CD8-positive, alpha-beta memory T cell (primary cell): ENCODE measurements at places on chromosomes 13 and 19.

DNA sequence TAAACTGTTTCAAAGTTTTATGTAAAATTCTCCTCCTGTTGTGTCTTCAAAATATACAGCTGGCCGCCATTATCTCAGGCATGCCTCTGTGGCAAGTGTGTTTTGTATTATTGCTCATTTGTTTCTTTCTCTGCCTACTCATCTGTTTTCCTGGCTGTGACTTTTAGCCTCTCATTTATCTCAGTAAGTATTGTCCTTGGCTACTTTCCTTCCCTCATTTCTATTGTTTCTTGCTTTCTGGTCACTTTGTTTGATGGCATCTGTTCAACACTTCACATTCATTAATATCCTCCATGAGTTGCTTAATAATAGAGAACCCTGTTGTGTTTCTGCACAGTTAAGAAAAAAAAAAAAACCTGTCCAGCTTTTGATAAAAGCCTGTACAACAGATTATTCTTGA is 869.4 kb downstream of the PCDH17 start:
- DNase-seq: no peak

DNA sequence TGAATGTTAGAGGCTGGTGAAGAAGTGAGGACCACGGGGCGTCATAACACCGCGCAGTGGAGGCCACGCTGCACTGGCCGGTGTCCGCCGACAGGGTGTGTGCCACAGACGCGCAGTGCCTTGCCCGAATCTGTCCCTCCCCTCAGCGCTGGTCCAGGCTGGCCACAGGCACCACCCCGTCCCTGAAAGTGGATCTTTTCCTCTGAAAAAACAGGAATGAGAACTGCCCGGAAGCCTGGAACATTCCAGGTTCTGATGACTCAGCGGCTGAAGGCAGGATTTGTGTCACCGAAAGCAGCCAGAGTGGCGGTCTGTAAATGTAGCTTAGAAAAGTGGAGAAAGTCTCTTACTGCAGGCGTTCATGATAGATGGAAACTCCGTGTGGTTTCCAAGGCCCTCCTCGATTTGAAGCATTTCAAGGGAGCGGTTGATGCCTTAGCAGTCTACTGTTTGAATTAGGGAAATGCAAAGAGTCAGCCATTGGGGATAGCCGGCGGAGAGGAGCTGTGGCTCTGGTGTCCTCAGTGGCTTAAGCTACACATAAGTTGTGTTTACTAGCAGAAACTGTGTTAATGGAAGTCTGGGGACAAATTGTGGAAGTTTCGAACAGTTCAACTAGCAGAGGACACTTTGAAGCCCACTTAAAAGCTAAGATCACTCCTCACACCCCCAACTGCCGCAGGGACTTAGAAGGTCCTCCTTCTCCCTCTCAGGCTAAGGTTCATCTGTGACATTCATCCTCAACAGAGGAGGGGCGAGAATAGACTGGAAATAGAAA is 70.8 kb downstream of the NUFIP1 start:
- DNase-seq: peak; percentile 76

GRCh38 chr19:38055655-38056521 is 148.9 kb downstream of the SIPA1L3 start:
- no peak for DNase-seq

DNA sequence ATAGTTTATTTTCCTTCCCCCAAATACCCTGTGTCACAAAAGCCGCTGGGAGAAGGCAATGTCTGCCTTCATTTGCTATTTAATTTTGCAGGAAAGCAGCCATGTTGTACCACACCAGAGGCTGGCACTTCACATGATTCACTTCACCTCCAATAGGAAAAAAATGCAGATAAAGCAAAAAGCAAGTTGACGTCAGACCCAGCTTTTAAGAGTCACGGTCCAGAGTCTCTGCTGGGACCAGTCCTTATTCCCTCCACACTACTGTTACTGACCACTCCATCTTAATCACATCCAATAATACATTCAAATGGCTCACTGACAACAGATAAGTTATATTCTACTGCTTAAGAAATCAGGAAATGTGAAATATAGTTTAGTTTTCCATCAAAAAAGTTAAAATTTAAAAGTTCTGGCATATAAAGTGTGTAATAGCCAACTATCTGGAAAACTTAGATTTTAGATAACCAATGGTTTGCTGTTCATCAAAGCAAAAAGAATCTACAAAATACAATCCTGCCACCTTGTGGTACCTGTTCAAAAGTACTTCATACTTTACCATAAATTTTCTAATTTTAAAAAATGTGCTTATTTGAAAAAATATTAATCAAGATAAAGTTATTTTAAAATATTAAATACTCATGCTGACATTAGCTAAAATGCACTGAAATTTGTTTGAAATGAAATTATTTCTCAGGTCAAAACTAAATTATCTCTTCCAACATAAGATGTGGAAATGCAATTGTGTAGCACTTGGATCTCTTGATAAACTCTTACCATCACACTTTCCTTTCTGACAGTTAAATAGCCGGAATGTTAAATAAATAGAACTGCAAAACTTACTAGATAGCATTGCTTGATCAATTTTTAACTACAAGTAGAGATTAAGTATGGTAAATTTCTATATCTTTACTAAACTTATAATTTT is 97.3 kb downstream of the SERP2 start:
- DNase-seq: no peak

- no peak for DNase-seq
Observed at GRCh38 chr19:39946532-39946931, 12.1 kb upstream of the FCGBP start.

- DNase-seq: no peak
Observed at GRCh38 chr13:30715837-30716236, 19.5 kb upstream of the ALOX5AP start.

DNA sequence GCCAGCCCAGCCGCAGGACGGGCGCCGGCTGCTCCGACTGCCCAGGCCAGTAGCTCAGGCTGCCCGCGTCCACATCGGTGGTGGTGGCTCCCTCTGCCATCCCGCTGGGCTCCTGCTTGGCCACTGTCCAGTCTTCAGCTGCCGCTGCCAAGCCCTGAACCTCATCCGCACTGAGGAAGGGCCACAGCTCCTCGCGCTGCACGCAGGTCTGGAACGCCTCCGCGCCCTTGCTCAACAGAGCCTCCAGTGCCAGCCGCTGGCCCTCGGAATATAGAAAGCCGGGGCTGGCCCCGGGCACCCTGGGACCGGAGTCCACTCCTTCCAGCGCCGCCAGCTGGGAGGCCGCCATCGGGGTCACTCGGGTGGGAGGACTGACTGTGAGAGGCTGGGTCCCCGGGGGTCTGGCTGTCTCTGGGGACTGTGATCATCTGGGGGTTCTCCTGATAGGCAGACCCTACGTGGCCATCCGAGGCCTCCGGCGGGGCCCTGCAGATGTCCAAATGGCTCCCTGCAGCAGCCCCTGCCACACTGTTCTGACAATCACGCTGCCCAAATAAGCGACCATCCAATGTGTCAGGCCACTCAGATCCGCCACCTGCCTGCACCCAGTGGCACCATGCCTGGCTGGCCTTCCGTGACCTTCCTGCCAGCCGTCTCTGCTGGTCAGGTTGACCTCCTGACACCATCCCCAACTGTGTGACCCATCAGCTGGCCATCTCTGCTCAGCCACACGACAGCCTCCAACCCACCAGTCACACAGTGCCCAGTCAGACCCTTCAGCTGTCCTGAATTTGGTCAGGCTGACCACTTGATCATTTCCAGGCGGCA is 1.6 kb downstream of the FAM83E start:
- DNase-seq: no peak

- DNase-seq: no peak
Observed at GRCh38 chr19:1819341-1820255, 7.5 kb upstream of the ATP8B3 start.

- no peak for DNase-seq
Observed at GRCh38 chr13:31850041-31850555, 110.8 kb downstream of the RXFP2 start.

DNA sequence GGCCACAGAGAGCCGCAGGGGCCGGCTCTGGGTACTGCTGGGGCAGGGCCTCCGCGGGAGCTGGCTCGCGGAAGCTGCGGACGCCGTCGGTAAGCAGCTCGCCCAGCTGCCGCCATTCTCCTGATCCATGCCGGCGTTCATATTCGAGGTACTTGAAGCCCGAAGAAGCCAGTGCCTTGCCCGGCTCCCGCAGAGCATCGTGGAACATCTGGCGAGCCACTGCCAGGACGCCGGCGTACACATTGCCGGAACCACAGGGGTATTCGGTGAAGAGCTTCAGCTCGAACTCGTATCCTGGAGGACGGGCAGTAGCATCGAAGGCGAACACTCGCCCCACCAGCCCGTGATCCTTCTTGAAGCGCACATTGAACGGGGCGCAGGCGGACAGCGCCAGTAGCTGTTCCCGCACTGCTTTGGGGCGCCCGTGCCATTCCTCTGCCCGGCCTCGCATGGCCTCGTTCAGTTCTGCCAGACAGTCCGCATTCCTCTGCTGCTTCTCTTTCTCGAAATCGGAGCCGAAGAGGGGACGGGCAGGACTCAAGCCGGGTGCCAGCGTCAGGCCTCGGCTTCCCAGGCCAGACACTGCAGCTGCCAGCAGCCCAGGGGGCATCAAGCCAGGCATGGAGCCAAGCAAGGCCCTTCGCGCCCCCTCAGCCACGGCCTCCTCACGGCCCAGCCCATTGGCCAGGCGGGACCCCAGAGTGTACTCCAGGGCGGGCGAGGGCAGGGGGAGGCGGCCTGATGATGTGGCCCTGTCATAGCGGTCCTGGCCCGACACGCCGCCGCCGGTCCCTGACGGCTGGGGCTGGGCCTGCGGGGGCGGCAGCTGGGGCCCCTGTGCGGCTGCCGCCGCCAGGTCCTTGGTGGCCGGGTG is 1.0 kb downstream of the IRF2BP1 start:
- peak; percentile 55 for DNase-seq

DNA sequence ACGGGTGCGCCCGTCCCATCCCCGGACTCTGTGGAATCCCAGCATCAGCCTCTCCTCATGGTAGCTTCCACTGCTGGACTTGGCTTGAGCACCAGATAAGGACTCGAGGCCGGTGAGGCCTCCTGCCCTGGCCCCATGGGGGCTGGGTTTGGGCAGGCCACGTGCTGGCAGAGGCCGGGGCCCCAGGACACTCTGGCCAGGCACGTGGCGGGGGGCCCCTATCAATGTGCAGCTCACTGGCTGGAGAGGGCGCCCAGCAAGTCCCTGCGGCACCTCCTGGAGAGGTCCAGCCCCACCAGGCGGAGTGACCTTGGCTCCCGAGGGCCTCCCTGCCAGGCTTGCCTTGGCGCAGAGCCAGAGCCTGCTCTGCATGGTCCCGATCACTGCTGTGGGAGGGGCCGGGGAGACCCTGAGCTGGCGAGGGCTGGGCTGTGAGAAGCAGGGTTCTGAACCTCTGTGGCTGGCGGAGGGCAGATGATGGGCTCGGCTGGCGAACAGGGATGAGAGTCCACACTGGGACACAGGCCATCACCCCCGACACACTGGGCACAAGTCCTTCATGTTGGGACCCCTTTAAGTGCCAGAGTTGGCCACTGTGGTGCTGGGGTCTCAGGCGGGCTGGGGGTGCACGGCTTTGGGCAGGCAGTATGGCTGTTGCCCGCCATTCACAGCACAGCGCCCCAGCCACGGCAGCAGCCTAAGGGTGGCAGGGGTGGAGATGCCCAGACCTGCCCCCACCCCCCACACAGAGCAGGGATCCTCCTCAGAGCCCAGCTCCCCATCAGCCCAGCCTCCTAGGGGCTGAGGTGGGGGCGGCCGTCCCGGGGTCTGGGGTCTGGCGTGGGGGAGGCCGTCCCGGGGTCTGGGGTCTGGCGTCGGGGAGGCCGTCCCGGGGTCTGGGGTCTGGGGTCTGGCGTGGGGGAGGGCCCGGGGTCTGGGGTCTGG is 19.1 kb downstream of the CEBPG start:
- DNase-seq: no peak

DNA sequence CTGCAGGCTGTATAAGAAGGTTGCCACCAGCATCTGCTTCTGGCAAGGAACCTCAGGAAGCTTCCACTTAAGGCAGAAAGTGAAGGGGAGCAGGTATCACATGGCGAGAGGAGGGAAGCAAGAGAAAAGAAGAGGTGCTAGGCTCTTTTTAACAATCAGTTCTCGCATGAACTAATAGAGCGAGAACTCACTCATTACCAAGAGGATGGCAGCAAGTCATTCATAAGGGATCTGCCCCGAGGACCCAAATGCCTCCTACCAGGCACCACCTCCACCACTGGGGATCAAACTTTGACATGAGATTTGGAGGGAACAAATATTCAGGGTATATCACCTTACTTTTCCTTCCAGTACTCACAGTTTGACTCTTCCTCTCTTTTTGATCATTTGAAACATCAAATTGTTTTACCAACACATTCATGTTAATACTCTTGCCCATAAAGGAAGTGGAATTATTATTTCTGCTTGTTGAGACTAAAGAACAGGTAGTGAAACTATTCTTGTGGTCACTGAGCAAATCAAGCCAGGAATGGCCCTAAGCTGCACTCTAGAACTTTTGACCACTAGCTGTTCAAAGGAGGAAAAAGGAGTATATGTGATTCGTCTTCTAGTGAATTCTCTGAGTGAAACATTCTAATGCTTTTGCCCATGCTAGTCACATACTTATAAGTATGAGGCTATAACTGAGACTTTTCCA is 45.0 kb downstream of the LACC1 start:
- DNase-seq: no peak

- no peak for DNase-seq
Observed at GRCh38 chr13:60398379-60398891, 1.4 kb downstream of the TDRD3 start.

GRCh38 chr19:5867201-5868136 is 2.9 kb downstream of the FUT5 start:
- DNase-seq: no peak

DNA sequence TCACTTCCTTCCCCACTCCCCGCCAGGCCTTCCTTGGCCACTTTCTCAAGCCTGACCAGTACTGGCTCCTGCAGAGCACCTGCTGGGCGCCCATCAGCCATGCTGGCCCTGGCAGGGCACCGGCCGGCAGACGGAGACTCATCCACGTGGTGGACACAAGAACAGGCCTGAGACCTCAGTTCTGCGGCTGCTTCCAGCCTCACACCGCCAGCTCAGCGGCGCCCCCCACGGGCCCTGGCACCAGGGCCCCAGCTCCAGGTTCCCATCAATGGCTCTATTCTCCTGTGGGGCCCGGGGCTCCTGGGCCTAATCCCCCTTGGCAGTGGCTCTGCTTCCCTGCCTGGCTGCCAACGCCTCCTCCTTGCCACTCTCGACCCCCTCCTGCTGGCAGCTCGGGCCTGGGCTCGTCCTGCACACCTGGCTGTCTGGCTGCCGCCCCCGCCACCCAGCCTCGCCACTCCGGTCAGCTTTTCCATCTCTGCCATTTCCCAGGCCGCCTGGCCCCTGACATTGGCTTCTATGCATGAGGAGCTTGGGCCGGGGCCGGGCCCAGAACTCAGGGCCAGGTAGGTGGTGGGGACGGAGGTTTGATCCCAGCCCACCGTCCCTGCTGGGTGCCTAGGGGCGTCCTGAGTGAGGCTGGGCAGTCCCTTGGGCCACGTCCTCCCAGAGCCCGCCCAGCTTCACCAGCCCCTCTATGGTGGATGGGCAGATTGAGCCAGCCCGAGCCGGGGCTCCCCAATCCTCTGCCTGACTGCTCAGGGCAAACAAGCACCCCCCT is 6.2 kb downstream of the NDUFA11 start:
- DNase-seq: no peak

GRCh38 chr19:40422748-40423566 is 2.8 kb downstream of the SERTAD1 start:
- no peak for DNase-seq

GRCh38 chr13:70415136-70415535 is 306.9 kb upstream of the KLHL1 start:
- DNase-seq: no peak
